C1 segment of cervical spinal cord (tissue), 14 donors: ENCODE measurements at places on chromosomes 12 and 14.

- no peak for DNase-seq
These were observed 58.0 kb upstream of the TSPAN9 start for GRCh38 chr12:3019005-3019680.

DNA sequence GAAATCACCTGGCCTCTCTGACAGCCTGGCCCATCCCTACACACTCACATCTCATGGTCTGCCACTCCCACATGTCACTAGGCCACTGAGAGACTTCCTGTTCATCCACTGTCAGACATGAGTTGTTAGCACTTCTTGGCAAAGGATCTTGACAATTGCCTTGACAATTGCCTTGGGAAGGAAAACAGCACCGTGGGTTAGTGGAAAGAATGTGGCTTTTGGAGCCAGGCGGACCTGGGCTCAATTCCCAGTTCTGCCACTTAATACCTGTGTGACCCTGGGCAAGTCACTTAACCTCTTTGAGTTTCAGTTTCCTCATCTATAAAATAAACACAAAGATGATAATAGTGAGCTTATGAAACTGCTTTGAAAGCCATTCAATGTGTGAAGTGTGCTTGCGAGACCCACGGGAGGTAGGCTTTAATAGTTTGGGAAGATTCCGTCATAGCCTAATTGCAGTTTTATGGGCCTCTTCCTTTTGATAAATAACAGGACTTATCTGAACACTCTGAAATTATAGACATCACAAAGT, 250.4 kb downstream of the C12orf75 start:
- no peak for DNase-seq

GRCh38 chr12:13258197-13258596, 61.7 kb downstream of the EMP1 start:
- DNase-seq: no peak

DNA sequence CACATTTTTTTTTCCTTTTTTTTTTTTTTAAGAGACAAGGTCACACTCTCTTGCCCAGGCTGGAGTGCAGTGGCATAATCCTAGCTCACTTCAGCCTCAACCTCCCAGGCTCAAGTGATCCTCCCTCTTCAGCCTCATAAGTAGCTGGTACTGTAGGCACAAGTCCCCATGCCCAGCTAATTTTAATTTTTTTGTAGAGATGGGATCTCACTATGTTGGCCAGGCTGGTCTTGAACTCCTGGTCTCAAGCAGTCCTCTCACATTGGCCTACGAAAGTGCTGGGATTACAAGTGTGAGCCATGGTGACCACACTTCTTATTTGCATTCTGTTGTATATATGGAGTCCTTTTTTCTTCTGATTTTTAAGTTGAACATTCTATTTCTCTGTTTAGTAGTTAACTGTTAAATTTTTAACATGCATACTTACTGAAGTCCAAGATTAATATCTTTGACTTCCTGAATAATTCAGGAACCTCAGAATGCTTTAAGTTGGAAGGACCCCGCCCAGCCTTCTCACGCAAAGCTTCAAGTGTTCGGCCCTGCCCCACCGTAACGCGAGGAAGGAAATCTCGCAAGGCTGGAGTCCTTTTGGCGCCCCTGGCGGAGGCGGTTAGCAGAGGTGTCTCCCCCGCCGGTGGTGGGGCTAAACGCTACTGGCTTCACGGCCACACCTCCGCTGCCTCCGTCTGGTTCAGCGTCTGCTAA, 21.6 kb downstream of the SPATS2 start:
- no peak for DNase-seq

DNA sequence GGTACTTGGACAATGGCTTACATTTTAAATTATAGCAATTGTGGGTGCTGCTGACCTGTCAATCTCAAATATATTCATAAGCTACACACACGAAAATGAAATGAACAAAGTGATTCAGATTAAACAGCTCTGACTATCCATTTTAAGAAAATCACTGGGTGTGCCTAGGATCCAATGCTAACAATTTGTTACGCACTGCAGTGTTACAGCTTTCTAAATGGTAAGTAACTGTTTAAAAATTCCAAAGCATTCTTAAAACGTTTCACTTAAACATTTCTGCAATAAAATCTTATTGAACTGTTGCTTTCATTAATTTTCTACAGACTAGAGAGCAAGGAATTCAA, 18.9 kb downstream of the LMO3 start:
- DNase-seq: no peak

DNA sequence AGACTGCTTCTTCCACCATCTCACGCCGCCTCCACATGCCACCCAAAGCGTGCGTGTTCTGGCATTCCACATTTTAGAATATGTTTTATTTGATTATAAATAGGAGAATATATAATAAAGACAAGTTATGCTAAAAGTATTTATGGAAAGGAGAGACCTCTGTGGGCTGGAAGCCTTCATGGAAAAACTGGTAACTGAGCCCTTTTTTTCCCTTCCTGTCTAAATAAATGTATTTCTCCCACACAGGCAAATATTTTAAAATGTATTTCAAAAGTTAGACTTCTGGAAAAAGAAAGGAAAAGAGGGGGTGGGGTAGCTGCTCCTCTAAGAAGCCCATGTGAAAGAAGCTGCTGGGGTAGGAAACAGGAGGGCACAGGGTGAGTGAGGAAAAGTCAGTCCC, 16.1 kb upstream of the NR4A1 start:
- DNase-seq: no peak

DNA sequence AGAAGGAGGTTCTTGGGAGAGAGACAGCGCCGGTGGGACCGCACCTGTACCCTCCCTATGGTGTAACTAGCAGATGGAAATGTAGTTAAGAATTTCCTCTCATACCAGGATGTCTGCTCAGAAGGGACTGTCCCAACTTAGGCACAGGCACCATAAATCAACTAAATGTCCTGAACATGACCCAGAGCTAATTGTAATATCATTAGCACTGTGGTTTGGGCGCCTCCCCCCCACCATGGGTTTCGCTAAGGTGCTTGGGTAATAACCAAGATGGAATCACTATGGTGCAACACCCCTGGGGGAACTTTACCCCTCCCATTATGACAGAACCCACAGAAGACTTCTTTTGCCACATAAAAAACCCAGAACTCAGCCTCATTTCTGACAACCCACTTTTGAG, 15.9 kb downstream of the ZNF641 start:
- no peak for DNase-seq

DNA sequence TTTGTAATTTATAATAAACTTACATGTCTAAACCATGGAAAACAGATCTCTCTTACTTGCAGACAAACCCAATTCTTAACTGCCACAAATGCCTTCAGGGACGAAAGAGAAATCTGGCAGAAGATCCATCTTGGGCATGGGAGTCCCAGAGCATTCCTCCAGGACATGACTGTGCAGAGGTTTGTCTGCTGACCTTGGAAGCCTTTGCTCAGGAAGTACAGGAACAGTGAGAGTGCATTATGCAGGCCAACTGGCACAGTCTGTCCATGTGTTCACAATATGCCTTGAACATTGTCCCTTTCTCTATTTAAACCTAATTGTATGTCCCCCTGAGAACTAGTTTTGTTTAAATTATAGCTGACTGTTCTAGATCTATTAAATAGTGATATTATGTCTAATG, 467.1 kb downstream of the ATP23 start:
- DNase-seq: no peak

DNA sequence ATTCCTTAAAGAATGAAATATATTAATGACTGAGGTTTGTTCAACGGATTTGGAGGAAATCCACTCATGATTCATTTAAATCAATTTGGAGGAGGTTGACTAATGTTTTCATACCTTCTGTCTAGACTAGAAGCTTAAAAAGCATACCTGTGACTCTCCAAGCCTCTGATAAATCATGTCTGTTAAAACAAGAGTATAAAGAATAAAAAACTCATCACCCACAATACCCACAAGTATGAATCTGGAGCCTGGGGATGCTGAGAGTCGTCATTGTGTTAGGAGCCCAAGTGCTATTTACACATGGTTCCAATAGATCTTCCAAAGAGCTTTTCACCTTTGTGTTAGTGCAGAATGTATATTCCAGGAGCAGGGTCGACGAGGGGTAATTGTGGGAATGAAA, 86.8 kb upstream of the ADAMTS20 start:
- no peak for DNase-seq
